LNCaP clone FGC (cell line): ENCODE measurements at places on chromosomes 11 and 22.

DNA sequence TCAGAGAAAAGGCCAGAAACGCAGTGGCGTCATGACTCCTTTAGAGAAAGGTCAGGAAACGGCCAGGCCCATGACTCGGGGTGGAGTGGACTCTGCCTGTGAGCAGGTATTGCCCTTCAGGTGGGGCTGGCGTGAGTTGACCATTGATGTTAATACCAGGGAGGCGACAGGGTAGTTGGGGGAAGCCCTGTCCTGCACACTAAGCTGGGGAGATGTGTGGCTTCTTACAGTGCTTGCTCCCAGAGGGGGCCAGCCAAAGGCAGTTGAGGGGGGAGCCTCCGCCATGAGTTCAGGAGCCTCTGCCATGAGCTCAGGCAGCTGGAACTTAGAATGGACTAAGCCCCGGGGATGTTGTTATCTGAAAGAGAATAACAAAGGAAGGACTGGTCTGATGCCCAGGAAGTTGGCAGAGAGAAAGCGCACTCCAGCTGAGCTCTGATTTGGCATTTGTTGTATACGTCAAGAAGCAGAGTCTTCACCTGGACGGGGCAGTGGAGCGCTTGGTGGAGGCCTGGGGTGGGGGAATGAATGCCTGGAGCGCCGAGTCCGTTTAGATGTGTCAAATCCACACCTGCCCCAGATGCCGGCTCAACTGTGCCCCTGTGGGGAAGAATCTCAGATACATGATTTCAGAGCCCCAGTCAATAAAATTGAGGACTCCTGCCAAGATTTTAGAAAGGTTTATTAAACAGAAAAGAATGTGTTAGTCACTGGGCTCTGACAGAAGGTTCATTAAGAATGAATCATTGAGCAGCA, 222.5 kb downstream of the TBC1D22A start:
- DNase-seq, result no peak

DNA sequence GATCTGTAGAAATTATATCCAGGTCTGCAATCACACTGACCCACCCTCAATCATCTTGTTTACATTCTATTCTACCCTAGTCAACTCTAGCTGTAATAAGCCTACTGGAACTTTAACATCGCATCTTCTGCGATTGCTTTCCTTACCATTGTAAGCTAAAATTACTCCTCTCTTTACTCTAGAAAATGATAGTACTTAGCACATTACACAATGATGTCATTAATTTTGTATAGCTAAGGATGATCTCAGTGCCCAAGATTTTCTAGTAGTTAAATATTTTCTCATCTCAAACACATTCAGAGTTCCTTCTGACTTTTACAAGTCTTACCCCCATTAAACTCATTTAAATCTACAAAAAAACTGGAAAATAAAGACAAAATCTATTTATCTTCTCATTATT, 39.6 kb upstream of the CTSC start:
- no peak for DNase-seq

GRCh38 chr11:47403571-47403970, 4.8 kb upstream of the SLC39A13 start:
- DNase-seq, result no peak

- no peak for DNase-seq
These were observed 227.3 kb upstream of the ARHGAP42 start for GRCh38 chr11:100459811-100460210.

- DNase-seq, result no peak
These were observed 104.7 kb downstream of the TBC1D22A start for GRCh38 chr22:46867106-46867505.

- DNase-seq, result no peak
These were observed at the start of gene CERK for GRCh38 chr22:46737976-46738646. CERK (minus strand) TSS chr22:46738252; CDS start chr22:46738148, 104 bp downstream.
